ENCODE measurements at places on chromosomes 16 and 17.

- no peak for DNase-seq
Observed at GRCh38 chr17:34850023-34850422, 111.2 kb downstream of the CCT6B start.

DNA sequence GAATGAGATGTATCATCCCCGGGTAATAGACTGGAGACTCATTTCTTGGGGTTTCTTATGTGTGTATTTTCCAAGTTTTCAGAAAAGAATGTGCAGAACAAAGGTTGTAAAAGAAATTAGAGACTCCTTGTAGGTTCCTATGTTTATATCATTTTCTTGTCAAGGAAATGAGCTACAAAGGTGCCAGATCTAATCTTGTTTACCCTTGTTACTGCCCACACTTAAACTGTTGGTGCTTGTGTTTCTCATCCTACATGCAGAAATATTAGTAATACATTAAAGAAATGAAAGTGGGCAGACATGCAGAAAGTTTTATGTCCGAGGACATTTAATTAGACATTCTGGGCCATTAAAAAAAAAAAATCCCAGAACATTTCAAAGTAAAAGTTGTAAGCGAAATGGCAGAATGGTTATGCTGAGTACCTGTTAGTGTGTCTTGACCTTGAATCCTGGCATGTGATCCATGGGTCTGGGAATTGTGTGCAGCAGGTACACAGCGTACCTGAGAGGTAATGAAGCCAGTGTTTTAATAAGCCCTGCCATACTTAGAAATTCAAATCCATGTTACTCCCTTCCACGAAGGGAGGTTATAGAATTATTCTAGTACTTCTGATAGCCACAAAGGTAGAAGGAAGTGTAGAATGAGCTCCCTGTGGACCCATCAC is 62.6 kb upstream of the CACNG5 start:
- DNase-seq = no peak

GRCh38 chr16:46712911-46713310 is 23.5 kb downstream of the ORC6 start:
- no peak for DNase-seq

DNA sequence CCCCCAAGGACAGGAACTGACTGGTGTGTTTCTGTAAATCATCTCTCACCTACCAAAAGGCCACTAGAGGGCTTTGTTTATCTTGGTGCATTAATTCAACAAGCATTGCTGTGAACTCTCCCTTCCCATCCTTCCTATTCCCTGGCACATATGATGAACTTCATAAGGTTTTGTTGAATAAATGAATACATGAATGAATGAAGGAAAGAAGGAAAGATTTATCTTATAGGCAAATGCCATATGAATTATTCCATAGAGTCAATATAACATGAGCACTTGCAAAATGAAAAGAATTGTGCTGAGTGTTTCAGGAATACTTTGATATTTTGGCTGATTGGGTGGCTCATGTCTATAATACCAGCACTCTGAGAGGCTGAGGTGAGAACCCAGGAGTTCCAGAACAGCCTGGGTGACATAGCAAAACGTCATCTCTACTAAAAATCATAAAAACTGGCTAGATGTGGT is 4.3 kb downstream of the SPDYE4 start:
- DNase-seq = peak; percentile 29

GRCh38 chr17:45276031-45276430 is 14.1 kb upstream of the SPATA32 start:
- DNase-seq = peak; percentile 59

Data from AG08396 (cell line).